AG04450 (cell line): ENCODE measurements at places on chromosomes 4 and X.
A peak's percentile ranks its signal among the peaks of the same experiment; 100 is the strongest.

GRCh38 chr4:24422644-24423043, 161.7 kb downstream of the DHX15 start:
- no peak for DNase-seq

DNA sequence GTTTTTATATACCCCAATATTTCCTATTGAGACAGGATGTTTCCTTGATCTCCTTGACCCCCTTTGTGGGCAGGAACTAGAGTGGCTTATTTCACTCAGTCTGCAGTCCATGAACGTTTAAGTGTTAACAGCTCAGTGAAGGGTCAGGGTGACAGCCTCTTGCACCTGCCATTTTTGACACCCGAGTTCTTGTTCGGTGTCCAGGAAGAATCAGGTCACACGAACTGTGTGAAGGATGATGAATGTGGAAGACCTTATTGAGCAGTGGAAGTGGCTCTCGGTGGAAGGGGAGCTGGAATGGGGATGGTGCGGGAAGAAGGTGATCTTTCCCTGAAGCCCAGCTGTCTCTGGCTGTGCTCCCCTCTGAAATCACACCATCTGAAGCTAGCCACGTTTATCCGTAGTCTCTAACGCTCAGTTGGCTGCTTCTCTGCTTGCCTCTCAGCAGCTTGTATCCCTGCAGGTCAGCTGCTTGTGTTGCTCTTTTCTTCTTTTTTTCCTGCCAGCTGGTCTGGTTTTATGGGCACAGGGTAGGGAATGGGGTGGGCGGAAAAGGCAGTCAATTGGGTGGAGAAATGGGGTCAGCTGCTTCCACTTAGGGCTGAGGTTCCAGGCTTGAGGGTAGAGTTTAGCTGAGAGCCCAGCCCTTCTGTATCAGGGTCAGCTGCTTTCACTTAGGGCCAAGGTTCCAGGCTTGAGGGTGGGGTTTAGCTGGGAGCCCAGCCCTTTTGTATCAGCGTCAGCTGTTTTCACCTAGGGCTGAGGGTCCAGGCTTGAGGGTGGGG, 29.0 kb upstream of the CCNG2 start:
- no peak for DNase-seq

DNA sequence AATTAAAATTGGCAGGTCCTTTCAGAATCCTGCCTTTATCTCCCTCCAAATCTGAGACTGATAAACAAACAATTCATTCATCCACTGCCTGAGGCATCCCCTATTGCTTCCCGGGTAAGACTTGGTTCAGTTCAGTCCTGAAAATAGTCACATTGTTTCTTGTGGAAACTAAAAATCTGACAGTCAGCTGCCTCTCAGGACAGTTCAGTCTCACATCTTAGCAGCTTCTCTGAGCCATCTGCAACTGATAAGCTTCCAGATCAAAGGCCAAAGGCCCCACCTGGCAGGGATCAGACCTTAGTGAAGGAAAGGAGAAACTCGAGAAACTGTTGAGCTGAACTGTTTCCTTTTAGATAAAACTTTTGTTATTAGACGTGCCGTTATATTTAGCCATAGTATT, 264.5 kb downstream of the IL15 start:
- DNase-seq: no peak

GRCh38 chr4:118772081-118772766, 63.7 kb downstream of the SEC24D start:
- DNase-seq: no peak

DNA sequence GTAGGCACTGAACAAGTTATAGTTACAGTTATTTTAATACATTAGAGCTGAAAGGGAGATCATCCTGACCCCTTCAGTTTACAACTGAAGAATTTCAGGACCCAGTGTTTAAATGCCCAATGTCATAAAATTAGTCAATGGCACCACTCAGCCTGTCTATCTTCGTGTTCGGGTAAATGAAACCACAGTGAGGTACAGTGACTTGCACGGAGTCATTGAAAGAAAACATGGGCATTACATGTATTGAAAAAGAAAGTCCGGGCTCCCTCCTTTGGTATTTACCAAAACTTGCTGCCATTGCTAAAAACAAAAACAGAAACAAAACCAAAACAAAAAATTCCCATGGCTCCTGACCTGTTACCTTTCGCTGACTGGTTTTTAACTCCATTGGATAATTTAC, 131.7 kb downstream of the SH2D1A start:
- no peak for DNase-seq

GRCh38 chr4:83605744-83606172, 69.8 kb downstream of the GPAT3 start:
- no peak for DNase-seq

- no peak for DNase-seq
These were observed 317.6 kb upstream of the CNKSR2 start for GRCh38 chrX:21056622-21057021.

GRCh38 chr4:68693325-68694075, 23.0 kb upstream of the UGT2B15 start:
- no peak for DNase-seq

DNA sequence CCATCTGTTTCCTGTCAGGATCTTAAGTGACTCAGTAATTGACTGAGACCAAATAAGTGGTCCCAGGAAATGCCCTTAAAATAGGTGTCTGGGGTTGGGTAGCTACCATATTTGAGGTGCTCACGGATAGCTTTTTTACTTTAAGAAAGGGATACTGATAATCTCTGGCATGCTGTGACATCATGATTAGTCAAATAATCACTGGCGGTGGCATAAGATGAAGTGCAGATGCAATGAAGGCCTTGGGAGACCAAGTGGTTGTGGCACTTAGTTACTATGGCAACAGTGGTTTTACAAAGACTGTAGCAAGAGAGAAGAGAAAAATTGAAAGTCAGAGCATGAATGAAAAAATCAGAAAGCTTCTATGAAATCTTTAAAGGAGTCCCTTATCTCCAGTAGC, 114.5 kb upstream of the SLIT2 start:
- DNase-seq: no peak

DNA sequence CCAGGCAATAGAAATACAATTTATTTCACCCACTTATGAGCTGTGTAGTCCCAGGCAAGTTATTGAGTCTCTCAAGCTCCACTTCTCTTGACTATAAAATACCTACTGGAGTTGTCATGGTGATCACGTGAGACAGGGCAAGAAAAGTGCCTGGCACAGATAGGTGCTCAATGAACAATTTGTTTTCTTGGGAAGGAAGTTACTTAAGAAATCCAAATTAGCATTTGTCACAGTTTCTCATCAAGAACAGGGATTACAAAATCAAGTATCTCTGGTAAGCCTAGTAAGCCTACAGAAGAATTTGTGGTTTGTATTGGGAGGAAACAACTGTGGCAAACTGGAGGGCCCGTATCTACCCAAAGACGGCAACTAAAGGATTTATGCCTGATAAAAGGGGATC, 37.5 kb upstream of the RASGEF1B start:
- no peak for DNase-seq

DNA sequence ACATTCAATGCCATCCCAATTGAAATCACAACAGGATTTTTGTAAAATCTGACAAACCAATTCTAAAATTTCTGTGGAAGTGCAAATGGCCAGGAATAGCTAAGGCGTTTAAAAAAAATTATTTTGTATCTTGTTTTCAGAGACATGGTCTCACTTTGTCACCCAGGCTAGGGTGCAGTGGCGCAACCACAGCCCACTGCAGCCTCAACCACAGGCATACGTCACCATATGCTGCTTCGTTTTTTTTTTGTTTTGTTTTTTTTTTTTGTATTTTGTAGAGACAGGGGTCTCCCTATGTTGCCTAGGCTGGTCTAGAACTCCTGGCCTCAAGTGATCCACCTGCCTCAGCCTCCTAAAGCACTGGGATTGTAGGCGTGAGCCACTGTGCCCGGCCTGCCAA, 24.5 kb downstream of the ZNF41 start:
- no peak for DNase-seq

DNA sequence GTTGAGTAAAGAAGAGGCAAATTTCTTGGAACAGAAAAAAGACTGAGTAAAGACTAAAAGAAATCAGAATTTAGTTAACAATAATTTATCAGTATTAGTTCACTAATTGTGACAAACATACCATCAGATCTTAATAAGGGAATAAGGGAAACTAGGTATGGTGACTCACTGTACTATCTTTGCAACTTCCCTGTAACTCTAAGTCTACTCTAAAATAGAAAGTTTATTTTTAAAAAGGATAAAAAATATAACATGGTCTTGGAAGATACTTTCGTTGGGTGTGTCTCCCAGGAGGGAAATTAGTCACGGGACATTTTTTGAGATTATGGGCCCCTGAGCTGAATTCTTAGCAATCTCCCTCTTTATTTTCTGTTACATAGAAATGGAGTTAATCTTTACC, 97.3 kb downstream of the EMCN start:
- no peak for DNase-seq

- no peak for DNase-seq
These were observed 66.4 kb downstream of the HMGB2 start for GRCh38 chr4:173267711-173268110.

- DNase-seq: no peak
These were observed 595.3 kb downstream of the BCOR start for GRCh38 chrX:39502486-39502885.

DNA sequence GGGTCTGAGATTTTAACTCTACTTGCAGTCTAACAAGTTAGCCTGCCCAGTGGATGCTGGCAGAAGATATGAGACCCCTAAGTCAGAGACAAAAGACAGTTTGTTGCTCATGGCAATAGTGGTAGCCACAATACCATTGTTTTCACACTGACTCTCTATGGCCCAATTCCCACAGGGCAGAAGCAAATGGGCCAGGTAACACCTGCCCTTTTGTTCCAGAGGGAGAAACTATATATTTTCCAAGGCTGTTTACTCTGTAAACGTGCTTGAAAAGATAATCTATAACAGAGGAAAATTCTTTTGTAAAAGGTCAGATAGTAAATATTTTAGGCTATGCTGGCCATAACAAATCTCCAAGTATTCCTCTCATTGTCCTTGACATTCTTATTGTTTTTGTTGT, 57.2 kb upstream of the NPNT start:
- no peak for DNase-seq

GRCh38 chr4:102529977-102530376, 28.8 kb downstream of the NFKB1 start:
- DNase-seq: no peak

- DNase-seq: no peak
These were observed 57.1 kb upstream of the TEX13D start for GRCh38 chrX:124275182-124275894.

- no peak for DNase-seq
These were observed 11.3 kb downstream of the ARL13A start for GRCh38 chrX:100980608-100981497.

GRCh38 chr4:189124149-189124758, 816.4 kb upstream of the FRG1 start:
- DNase-seq: peak; percentile 46

DNA sequence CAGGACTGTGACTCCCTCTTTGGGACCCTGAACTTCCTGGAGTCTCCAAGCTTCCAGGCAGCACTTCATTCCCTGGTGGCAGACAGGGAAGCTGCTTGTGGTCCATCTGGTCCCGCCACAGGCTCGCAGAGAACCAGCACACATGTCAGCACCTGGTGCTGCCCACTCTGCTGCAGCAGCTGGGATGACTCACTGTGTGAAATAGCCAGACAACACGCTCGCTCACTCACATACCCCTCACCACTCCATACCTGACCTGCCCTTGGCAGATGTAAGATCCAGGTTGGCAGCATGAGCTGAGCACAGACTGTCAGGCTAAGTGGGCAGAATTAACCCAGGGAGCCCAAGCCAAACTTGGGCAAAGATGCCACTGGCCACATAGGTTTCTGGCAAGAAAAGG, 613.5 kb downstream of the PCDH18 start:
- no peak for DNase-seq

- DNase-seq: no peak
These were observed 24.7 kb downstream of the TECRL start for GRCh38 chr4:64384237-64385203.

DNA sequence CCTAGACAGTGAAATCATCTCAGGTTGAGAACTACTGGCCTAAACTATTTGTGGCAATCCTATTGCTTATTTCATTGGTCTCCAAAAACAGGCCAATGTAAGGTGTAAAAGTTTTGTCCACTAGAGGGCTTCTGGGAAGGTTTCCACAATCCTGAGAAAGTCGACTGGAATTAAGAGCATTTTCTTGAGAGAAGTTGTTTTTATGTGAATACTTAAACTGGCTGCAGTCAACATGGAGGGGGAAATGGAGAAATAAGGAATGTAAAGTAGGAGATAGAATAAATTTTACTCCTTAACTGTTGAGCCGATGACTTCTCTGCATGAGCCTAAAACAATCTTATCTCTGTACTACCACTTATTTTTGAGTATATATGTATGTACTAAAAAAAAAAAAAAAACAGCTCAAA, 11.0 kb upstream of the EIF4E start:
- peak; percentile 58 for DNase-seq
